ENCODE measurements at places on chromosomes 5 and 9.

DNA sequence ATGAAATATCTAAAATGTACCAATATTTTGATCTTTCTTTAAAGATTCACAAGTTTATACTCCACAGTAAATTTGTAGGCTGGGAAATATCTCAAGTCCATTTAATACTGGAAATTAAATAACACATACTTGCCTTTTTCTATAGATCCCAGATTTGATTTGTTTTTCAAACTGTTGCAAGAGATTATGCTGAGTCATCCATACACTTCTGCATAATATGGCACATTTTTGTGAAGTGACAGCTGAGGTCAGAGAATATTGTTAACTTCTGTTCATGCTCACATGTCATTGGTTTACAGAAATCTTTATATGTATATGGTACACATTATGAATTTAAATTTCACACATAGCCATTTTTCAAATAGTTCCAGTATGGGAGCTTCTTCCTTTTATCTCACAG lies 1066.3 kb upstream of the NUDT12 start:
- DNase-seq: peak; percentile 30

DNA sequence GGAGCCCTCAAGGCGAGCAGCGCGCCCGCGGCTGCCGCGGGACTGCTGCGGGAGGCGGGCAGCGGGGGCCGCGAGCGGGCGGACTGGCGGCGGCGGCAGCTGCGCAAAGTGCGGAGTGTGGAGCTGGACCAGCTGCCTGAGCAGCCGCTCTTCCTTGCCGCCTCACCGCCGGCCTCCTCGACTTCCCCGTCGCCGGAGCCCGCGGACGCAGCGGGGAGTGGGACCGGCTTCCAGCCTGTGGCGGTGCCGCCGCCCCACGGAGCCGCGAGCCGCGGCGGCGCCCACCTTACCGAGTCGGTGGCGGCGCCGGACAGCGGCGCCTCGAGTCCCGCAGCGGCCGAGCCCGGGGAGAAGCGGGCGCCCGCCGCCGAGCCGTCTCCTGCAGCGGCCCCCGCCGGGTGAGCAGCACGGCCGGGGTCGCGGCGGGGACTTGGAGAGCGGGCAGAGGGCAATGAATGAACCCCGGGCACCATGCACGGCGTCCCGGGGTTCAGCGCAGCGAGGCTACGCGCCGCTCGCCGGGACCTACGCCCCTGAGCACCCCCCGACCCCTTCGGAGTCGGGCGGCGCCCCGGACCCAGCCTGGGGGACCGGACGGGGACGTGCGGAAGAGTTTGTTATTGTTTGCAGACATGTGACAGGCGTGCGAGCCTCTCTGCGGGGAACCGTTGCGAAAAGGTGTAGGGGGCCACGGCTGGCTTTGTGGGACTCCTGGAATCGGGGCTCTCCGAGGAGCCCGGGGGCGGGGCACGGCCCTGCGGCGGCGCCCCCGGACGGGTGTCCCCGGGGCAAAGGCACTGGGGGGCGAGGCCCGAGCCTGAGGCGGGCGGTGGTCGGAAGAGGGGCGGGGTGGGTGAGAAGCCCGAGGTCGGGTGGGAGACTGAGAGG lies 553 bp downstream of the MAP3K1 start:
- DNase-seq: peak; percentile 17

- no peak for DNase-seq
These were observed 303.6 kb upstream of the KIF2A start for GRCh38 chr5:62002436-62002835.

GRCh38 chr5:164119806-164120447 lies 614.5 kb downstream of the MAT2B start:
- DNase-seq: peak; percentile 1

DNA sequence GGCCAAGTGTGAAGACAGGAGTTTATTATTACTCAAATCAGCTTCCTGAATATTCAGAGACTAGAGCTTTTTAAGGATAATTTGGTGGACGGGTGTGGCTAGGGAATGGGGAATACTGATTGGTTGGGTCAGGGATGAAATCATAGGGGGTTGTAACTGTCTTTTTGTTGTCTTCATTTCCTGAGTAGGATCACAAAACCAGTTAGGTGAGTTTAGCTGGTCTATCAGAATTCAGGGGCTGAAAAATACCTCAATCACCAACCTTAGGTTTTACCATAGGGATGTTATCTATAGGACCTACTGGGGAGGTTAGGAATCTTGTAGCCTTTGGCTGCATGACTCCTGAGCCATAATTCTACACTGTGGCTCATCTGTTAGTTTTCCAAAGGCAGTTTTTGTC lies 235.8 kb downstream of the YTHDC2 start:
- DNase-seq: no peak

DNA sequence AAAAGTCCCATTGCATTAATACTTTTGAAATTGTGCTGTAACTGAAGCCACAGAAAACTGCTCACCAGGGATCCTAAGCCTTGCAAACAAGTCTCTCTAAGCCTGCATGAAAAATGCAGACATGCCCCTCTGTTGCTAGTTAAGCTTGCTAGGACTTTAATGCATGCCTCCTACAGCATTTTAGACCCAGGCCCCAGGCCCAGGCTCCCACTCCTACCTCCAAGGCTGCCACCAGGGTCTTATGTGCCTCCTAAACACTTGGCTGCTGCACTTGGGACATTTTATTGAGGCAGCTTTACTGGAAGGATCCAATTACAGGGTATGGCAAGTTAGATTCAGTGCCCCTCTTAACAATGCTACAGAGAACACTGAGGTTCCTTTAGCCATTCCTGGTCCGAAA lies 467.3 kb upstream of the CLINT1 start:
- DNase-seq: no peak

GRCh38 chr9:74304598-74304997 lies 192.5 kb upstream of the RORB start:
- no peak for DNase-seq

GRCh38 chr5:2757563-2758351 lies 6.3 kb upstream of the IRX2 start:
- no peak for DNase-seq

- DNase-seq: no peak
These were observed 8.1 kb downstream of the BRD8 start for GRCh38 chr5:138170299-138170698.

DNA sequence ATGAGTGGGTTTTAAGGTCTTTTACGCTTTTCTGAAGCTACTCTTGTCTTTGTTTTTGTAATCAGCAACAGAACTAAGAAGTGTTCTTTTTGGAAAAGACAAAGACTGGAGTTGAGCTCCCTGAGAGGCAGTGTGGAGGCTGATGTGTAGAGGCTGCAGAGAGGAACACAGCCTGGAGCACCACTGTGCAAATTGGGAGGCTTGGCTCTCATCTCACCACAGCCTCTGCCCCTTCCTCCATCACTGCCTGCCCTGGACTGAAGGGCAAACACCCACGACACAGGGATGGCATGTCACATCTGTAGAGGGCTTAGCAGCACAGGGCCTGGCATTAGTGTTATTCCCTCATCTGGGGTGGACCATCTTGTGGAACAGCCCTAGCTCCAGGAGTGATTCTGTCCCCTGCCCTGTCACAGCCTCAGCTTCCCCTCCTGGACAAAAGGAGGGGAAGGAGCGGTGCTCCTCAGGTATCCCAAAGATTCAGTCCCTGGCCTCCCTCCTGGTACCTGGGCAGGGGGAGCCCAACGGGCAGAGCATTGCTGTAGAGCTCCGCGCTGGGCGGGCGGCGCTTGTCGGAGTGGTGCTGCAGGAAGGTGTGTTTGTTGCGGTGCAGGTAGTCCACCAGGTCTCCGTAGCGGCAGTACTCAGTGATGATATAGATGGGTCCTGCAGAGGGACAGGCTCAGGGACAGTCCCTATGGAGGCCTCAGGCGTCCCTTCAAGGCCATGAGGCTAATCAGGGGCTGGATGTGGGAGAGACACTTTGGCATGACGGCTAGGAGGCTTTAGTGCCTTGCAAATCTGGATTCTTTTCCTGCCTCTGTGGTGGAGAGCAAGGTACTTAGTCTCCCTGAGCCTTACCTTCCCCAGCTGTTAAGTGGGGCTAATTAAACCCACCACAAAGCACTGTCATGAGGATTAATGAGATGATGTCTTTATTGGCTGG lies 32.8 kb downstream of the PDGFRB start:
- DNase-seq: no peak

GRCh38 chr5:30337084-30337573 lies 856.4 kb upstream of the CDH6 start:
- DNase-seq: no peak

DNA sequence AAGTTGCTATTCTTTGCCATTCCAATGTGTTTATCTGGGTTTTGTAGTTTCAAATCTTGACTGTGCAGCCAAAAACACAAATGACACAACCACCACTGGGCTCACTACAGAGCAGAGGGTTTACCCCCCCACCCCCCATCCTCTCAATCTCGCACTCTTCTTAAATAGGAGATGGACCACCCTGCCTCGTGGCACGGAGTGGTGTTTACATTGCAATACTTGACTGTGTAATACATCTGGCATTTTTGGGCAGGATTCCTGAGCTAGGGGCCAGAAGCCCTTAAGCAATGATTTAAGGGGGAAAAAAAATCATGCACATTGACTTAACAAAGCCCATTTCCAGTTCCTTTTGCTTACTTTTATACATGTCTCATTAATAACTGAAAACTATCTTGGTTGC lies 19.0 kb downstream of the PTCH1 start:
- no peak for DNase-seq

GRCh38 chr5:178357121-178357521 lies 124.5 kb upstream of the PHYKPL start:
- no peak for DNase-seq

- DNase-seq: no peak
These were observed 11.0 kb upstream of the SNCAIP start for GRCh38 chr5:122301016-122301415.

DNA sequence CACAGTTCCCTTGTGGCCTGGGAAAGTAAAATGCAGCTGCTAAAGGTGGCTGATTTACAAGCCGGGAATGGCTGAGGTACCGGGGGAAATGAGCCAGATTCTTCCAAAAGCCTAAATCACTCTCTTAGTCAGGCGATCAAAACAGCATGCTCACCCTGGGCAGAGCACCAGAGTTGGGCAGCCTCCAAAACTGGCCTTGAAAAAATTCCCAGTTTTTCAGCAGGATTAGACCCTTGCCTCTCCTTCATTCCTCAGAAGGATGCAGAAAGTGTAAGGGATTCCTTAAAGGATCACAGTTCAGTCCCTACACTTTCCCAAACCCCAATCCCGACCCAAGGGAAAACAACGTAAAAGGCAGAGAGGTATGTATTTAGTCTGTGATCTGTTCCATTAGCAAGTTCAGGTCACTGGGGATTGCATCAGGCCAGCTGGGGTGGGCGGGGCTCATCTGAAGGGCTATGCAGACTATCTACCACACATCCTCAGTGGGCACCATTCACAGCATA lies 16.9 kb downstream of the TMEM174 start:
- no peak for DNase-seq

- DNase-seq: no peak
These were observed 679 bp downstream of the DOLK start for GRCh38 chr9:128946571-128947276.

GRCh38 chr9:33524306-33524947 lies 376 bp downstream of the ANKRD18B start:
- DNase-seq: no peak

- no peak for DNase-seq
These were observed 2.5 kb upstream of the EDF1 start for GRCh38 chr9:136868644-136869043.

DNA sequence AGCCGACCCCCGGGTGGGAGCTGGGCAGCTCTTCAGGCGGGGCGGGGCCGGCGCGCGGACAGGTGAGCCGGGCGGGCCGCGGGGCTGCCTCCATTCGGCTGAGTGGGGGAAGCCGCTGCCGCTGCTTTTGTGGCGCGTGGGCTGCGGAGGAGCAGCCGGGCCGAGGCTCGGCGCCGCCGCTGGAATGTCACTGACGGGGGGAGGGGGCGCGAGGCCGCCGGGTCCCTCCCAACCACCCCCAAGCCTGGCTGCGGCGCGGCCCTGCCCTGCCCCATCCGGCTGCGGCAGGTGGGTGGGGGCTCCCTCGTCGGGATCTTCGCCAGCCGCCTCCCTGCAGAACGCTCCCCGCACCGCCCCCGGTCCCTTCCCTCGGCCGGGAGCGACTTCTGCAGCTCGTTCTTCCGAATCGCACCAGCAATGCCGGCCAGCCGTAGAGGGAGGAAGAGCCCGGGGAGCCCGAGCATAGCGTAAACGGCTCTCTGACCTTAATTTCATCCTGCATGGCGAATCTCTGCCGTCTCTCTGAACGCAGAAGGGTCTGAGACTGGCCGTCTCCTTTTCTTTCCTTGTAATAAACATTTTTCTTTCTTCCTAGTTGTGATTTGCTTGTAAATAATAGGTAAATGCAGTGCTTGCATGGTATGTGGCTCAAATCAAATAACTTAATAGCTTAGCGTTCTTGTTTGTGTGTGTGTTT lies 505 bp downstream of the SPTAN1 start:
- DNase-seq: peak; percentile 59

DNA sequence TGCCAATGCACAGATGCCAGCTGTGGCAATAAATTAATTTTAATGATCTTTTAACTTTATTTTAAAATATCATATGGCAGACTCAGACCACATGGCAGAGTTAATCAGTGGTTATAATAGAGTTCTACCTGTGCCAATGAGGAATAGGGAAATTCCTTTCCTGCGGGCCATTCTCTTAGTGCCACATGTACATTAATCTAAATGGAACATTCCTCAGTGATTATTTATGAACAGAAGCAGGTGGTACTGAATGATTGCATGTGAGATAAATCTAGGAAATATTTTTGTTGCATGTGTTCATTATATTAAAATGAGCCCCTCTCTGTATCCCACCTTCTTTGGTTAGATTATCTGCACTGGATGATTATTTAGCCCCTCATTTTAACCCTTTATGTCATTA lies 102.3 kb downstream of the CCDC192 start:
- DNase-seq: no peak

DNA sequence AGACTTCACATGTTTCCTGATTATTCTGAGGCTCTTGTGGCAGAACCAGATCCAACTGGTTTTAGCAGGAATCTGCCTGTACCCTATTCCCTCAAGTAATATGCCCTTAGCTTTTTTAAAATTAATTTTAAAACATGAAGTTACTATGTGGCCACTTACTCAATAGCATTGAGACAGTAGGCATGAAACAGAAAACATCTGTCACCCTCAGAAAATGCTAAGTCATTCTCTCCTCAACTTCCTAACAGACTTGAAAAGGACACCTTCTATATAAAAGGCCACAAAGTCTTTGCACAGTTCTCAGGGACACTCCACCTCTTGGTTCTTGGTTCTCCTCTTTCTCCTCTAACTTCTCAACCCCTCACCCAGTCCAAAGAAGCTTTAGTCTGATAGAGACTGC lies 277.8 kb downstream of the RAB3C start:
- no peak for DNase-seq
